ENCODE measurements at places on chromosomes 16 and 17. TPM values are rescaled to one million over a fixed set of nuclear protein-coding genes. Genes with fewer than 3 reads are reported as not detected.

Gene KRT33A
- total RNA-seq = not detected

Gene TMEM92
- 28.2 TPM for total RNA-seq

DNA sequence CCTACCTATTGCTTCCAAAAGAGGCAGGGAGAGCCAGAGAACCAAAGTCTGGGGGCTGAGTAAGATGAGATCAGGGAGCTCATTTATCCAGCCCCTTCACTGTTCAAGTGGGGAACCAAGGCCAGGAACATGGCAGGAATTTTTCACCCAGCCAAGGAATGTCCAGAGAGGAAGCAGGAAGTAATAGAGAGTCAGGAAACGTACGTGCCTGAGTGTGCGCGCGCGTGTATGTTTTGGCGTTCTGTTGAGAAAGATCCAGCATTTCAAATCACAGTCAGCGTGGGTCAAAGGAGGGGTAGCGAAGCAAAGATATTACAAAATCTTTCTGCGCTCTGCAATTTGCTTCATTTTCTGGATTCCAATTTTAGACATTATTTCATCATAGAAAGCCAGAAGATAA lies 41.9 kb upstream of the WSCD1 start:
- no peak for DNase-seq

- no peak for DNase-seq
These were observed 13.2 kb downstream of the NOB1 start for GRCh38 chr16:69741519-69741918.

- DNase-seq = no peak
These were observed 32.1 kb downstream of the MAP1LC3B start for GRCh38 chr16:87424266-87424665.

DNA sequence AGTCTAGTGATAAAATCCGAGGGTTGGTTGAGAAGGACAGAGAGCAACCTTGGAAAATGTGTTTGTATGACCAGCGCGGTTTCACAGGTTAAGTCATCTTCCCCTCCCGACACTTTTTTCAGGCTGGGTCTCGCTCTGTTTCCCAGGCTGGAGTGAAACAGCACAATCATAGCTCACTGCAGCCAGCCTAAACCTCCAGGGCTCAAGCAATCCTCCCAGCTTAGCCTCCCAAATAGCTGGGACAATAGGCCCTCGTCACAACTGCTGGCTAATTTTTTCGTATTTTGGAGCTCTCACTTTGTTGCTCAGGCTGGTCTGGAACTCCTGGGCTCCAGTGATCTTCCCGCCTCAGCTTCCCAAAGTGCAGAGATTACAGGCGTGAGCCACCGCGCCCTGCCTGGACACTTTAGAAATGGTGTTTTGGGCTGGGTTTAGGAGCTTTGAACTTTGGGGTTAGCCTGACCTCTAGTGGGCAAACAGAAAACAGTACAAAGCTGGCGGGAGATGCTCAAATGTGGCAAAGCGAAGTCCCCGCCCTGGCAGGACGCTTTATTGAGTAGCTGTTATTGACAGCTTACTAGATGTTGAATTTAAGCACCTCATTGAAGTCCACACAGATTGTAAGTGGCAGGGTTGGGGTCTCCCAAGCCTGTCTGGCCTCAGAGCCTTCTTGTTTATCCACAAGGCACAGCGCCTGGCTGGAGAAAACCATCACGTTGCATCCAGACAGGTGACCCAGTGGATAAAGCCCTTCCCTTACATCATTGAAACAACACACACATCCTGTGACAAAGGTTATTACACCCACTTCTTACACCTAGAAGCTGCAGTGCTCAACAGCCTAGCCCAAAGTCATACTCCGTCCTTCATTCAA lies 34.7 kb upstream of the RBBP6 start:
- DNase-seq = peak; percentile 18

DNA sequence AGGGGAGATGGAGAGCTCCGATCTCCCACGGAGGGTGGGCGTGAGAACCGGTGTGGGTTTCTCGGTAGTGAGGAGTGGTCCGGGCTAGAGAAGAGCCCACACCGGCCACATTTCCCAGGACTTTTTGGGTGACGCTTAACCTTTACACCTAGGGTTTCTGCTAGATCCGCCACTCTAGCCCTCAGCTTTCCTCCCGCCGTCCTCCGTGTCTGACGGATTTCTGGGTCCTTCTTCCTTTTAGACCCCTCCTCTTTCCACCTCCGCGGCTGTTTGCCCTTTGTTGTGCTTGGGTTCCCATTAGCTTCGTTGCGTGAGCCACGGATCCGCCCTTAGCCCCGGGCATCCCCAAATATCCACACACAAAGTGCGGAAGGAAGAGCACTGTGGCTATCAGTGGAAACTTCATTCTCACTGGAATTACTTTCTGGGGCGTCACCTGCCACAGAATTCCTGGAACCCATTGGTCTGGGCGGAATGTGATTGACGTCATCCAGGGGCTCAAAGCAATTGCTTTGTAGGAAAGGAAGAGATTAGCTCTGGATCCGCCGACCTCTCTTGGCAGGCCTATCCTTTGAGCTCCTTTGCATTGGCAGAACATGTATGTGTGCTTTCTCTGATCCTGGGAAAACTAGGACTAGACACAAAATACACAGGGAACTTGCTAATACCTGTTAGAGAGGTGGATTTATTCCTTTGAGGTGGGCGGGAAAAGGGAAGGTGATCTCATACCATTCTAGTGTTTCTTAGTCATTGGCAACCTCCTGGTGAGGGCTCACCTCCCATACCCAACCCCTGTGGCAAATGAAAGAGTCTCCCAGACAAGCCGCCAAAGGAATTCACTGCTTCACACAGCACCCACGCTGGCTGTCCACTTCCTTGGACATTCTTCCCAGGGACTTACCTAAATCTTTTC lies 654 bp downstream of the TNFAIP1 start:
- DNase-seq = peak; percentile 95

- no peak for DNase-seq
These were observed 37.9 kb upstream of the METTL16 start for GRCh38 chr17:2549392-2550211.
